Bronchus fibroblast of lung (primary cell): ENCODE measurements at places on chromosomes 1 and 21. TPM values are rescaled to one million over a fixed set of nuclear protein-coding genes. Genes with fewer than 3 reads are reported as not detected.

Gene TINAGL1
- 2.8 and 3.7 TPM in 2 replicates for total RNA-seq

Gene SH3D21
- total RNA-seq, result 1.3 and 1.8 TPM in 2 replicates

Gene RIPPLY3
- total RNA-seq, result not detected in 2 replicates

Gene TESK2
- total RNA-seq, result 1.3 and 3.6 TPM in 2 replicates

Gene OR2G6
- total RNA-seq, result not detected in 2 replicates

Gene QSOX1
- total RNA-seq, result 402 and 435 TPM in 2 replicates

Gene ATP1A2
- total RNA-seq, result 0.50 and 1.5 TPM in 2 replicates

Gene PAQR6
- 0.15 and 0.34 TPM in 2 replicates for total RNA-seq

Gene OVAAL
- total RNA-seq, result not detected in 2 replicates

Gene GCSAML
- total RNA-seq, result not detected in 2 replicates

Gene S100A6
- 1,607 and 1,644 TPM in 2 replicates for total RNA-seq

Gene ANKRD34A
- 0.59 and 1.3 TPM in 2 replicates for total RNA-seq
